ENCODE measurements at places on chromosomes 16 and 17.

- DNase-seq = no peak
These were observed 116.1 kb upstream of the IRX6 start for GRCh38 chr16:55207693-55208428.

GRCh38 chr16:82636485-82636884 is 9.7 kb downstream of the CDH13 start:
- no peak for DNase-seq

DNA sequence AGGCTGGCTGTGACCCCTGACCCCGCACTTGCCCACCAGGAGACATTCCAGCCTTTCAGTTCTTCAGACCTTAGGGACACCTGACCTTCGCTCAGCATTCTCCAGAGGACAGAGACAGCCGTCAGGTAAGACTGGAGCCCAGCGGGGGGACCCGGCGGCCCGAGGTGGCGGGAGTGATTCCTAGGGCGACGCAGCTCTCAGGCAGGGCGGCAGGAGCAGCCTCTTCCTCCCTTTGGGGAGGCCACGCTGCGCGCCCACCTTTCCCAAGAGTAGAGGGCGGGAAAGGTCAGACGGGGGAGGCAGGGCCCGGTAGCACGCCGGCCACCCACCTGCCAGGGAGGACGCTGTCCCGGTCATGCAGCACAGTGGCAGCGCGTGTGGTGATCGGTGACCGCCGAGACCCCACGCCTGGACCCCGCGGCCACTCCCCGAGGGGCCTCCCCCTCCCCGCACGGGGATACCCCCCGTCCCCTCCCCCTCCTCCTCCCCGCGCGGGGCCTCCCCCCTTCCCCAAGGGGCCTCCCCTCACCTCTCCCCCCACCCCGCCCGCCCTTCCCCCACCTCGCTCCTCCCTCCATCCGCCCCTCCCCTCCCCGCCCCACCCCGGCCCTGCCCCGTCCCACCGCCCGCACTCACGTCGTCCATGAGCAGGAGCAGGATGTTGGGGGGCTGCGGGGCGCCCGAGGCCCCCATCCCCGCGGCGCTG is 472 bp downstream of the GALNS start:
- DNase-seq = no peak

DNA sequence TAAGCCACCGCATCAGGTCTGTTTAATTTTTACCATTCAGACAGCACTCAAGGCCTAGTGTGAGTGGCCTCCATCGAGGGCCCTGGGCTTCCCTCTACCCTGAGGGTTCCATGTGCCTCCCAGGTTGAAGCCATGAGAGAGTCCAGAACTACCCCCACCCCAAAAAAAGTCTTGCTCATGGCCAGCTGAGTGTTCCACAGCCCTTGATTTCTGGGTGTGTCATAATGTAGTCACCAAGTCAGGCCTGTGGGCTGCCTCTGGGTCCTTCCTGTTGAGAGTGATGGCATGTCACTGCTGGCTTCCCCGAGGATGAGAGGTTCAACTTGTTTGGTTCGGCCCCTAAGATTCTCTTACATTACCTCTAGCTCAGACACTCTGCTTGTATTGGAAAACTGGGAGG is 100.6 kb downstream of the PITPNC1 start:
- DNase-seq = no peak

- DNase-seq = no peak
These were observed 52.4 kb downstream of the CFDP1 start for GRCh38 chr16:75380870-75381269.

GRCh38 chr17:50458270-50458669 is 10.4 kb downstream of the CHAD start:
- no peak for DNase-seq

DNA sequence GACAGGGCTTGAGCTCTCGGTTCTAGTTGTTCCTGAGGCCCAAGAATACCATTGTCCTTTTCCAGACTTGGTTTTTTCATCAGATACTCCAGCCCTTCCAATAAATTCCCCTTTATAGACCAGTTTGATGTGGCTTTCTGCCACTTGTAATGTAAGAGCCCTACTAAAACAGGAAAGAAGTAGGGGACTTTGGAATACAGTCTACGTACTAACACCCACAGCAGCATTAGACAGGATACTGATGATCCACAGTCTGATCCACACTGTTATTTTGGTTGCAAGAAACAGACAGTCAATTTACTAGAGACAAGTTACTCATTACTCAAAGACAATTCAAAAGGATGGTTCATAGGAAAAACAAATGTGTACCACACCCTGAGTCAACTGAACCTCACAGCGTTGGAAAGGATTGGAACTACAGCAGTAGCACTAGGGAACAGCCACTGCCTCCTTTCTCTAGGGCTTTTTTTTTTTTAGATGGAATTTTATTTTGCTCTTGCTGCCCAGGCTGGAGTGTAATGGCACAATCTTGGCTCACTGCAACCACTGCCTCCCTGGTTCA is 45.9 kb upstream of the MED13 start:
- no peak for DNase-seq

DNA sequence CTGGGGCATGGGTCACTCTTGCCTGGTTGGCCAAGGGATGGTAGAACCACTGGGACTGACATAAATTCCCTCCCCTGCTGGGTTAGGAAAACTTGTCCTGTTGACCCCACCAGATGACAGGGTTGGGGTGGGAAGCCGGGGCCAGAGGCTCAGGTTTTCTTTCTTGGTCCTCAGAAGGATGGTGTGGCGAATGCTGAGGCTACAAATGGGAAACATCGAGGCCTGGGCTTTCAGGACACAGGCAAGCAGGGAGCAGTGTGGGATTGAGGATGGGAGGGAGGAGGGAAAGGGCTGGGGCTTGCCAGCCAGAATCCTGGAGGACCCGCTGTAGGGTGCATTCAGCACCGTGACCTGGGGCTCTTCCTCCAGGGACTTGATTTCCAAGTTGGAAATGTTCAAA is 14.5 kb upstream of the PLEKHG4 start:
- no peak for DNase-seq

GRCh38 chr17:28760601-28761562 is 17.1 kb downstream of the TRAF4 start:
- DNase-seq = no peak

DNA sequence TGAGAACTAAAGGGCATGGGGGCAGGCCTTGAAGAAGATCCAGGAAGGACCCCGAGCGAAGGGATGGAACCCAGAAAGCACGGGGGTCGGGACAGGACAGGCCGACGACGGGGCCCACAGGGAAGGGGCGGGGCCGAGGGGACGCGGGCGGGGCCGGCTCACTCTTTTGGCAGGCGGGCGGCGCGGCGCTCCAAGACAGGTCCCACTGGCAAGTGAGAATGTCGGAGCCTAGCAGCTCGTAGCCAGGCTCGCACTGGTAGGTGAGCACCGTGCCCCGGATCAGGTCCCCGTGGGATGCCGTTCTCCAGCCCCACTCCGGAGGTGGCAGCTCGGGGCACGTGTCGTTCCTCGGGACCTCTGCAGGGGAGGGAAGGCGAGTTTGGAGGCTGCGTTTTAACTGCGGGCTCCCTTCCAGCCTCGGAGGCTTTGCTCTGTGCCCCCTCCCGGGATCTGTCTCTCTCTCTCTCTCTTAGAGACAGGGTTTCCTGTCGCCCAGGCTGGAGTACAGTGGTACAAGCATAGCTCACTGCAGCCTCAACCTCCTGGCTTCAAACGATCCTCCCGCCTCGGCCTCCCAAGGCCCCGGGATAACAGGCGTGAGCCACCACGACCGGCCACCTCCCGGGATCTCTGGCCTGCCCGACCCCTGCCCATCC is 13.7 kb upstream of the CDIPT start:
- no peak for DNase-seq

DNA sequence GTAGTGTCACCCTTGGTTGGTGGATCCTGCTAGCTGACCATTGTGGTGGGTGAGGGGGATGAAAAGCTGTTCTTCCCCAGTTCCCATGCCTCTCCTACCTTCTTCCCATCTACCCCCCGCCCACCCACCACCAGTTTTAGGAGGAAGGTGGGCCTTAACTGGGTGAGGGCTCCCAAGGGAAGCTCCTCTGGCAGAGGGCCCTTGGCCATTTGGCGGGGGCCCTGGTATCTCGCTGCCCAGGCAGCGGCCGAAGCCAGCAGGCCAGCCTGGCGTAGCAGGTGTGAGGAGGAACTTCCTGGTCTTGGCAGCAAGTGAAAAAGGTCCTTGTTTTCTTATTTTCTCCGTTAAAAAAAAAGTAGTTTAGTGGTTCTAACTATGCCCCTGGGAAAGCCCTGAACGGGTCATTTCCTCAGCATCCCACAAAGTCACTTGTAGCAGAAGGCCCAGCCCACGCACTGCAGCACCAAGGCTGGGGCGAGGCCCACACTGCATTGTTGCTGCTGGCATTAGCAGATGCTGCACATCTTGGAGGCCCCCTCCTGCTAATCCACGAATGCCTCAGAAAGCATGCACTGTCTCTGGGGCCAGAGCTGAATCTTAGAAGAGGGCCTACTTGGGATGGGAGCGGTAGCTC is 72.5 kb downstream of the MPRIP start:
- no peak for DNase-seq

DNA sequence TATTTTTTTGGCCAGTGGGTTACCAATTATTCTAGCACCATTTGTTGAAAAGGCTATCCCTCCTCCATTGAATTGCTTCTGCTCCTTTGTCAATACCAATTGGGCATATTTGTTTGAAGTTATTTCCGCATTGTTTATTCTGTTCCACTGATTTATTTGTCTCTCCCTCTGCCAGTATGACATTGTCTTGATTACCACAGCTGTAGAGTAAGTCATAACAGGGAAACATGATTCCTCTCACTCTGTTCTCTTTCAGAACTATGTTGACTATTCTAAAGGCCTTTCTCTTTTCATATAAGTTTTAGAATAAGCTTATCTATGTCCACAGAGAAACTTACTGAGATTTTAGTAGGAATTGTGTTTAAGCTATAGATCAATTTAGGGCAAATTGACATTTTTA is 94.3 kb downstream of the MAP2K6 start:
- DNase-seq = no peak

DNA sequence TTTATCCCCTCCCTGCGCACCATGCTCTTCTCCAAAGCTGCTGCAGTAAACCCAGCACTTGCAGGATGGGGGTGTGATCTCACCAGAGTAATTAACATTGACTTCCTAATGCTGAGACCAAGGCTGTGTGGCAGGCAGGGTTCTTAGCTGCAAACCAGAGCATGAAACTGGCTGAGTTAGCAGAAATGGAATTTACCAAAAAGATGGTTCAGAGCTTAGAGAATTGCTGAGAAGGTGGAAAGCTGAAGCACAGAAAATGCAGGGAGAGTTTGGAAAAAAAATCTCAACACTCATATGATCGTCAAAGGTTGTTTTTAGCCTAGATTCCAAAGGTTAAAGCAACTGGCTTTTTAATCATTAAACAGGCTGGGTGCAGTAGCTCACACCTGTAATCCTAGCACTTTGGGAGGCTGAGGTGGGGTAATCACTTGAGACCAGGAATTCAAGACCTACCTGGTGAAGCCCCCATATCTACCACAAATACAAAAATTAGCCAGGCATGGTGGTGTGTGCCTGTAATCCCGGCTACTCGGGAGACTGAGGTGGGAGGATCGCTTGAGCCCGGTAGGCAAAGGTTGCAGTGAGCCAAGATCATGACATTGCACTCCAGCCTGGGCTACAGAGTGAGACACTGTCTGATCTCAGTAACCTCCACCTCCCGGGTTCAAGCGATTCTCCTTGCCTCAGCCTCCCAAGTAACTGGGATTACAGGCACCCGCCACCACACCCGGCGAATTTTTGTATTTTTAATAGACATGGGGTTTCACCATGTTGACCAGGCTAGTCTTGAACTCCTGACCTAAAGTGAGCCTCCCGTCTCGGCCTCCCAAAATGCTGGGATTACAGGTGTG is 6.0 kb upstream of the TXNDC11 start:
- DNase-seq = no peak

DNA sequence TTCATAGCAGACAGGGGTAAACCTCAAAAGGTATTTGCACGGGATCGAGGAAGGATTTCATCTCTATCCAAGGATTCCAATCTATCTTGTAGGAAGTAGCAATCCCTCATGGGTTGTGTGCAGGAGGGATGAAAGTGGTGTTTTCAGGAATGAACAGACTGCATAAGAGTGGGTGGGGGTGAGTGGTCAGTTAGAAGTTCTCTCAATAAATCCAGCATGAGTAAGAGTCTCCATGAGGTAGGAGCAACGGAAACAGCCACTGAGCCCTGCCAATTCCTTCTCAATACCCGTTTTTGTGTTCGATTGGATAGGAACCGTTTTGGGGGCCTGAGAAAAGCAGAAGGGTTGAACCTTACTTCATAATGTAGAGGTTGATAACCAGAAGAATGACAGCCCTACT is 375.6 kb downstream of the SOX9 start:
- no peak for DNase-seq

- DNase-seq = peak; percentile 40
These were observed 500 bp downstream of the COX6A2 start for GRCh38 chr16:31427441-31428278.

DNA sequence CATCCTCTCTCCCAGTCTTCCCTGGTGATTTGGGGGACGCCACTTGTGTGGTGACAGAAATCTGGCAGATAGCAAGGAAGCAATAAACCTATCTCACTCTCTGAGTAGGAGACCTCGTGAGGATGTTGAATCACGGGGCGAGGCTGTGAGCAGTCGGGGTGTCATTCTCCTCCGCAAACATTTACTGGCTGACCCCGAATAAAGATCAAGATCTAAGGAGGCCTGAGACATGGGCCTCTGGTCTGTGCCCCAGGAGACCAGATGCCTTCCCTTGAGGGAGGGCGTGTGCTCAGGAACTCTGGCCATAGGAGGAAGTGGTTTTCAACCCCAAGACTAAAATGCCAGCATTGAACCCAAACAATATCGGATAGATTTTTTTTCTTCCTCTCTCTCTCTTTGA is 53.1 kb downstream of the FOXL1 start:
- no peak for DNase-seq

- DNase-seq = no peak
These were observed 102.2 kb downstream of the ABCA8 start for GRCh38 chr17:68853036-68853435.

DNA sequence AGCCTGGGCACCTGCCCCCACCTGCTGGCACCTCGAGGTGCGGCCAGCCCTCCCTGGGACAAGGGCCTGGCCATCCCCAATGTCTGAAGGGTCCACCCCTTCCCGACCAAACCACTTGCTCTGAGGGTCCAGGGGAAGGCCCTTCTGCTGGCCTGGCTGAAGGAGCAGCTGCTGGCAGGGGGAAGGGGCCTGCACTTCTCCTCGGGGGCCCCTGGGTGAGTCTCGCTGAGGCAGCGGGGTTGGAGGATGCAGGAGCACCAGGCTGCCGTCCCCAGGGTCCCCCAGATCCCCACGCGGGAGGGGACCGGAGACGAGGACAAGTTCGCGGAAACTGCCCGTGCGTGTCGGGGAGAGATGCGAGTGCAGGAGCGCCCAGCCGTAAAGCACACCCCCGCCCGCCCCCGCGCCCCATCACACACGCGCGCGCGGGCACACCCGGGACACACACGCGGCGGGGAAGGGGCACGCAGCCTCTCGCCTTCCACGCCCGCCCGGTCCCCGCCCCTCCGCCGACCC is 725 bp upstream of the CACNA1H start:
- peak; percentile 4 for DNase-seq
